Activated T-helper 1 cell treated with anti-CD3 and anti-CD28 coated beads, Interleukin-12 subunit alpha, Interleukin-12 subunit beta, Interleukin-2, Interleukin-4 antibody, amounts not matched to agents 30 ng/mL and 10 ng/mL and 1 ng/mL, durations not matched to agents 14 hours and 24 hours and 36 hours (primary cell): ENCODE measurements at places on chromosomes 12 and 14. TPM values are rescaled to one million over a fixed set of nuclear protein-coding genes. Genes with fewer than 3 reads are reported as not detected.
A peak's percentile ranks its signal among the peaks of the same experiment; 100 is the strongest.

C12orf50 gene
- total RNA-seq, result 0.07 TPM in 1 of 2 replicates, not detected in the other

GPR65 gene
- 8.0 and 8.2 TPM in 2 replicates for total RNA-seq

GUCY2C gene
- total RNA-seq, result not detected in 2 replicates

OAS3 gene
- 50.1 and 54.2 TPM in 2 replicates for total RNA-seq

GRCh38 chr12:75315518-75315917, 14.6 kb downstream of the CAPS2 start:
- peaks cover 7% of the 10 kb centered on the region for H3K27me3 ChIP-seq
- no peak overlapping the region for H3K4me3 ChIP-seq
- DNase-seq, result no peak
- H3K36me3 ChIP-seq, result no peaks in the 10 kb centered on the region
- no peaks in the 10 kb centered on the region for H3K4me1 ChIP-seq

DNA sequence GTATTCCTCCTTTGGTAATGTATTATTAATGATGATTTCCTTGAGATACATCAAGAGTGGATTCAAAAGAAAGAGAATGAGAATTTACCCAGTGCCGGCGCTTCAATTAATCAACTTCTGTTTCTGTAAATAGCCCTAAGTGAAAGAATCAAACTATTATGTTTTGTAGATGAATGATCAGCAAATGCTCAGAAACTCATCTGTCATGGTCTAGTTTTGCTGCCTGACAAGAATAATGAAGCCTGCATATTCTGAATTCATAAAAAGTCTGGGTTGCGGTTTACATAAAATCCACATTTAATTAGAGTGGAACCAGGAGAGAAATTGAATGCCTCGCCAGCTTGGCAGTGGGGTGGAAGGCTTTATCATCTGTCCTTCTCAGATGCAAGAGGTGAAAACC, 325.3 kb downstream of the GALC start:
- H3K4me1 ChIP-seq, result no peaks in the 10 kb centered on the region
- no peak overlapping the region for H3K4me3 ChIP-seq
- no peak overlapping the region for H3K27ac ChIP-seq
- no peak for DNase-seq
- H3K36me3 ChIP-seq, result no peaks in the 10 kb centered on the region
- no peaks in the 10 kb centered on the region for H3K27me3 ChIP-seq

DNA sequence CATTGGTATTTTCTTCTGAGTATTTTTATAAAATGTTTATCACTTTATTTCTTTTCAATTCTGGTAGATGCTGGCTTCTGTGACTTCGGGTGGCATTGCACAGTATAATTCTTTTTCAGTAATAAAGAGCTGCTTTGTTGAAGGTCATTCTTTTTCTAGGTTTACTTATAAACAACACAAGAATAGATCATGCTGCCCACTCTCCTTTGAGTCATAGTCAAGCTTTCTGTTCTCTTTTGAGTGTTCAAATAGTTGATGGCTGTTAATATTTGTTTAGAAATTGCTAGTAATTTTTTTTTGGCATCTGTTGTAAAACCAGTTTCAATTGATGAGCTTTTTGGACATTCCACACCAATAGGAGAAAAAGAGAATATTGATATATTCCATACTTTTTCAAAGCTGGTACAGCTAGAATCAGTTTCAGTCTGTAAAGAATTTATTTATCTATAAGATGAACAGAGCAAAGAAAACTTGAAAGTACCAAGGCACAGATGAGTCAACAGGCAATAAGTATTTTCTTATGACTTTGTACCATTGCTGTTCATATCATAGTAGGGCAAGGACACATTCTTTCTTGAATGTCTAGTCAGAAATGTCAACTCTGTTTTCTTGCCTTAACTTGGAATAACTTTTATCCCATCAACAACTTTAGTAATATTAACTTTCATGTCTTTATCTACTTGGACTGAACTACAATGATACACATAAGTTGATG, 513.0 kb upstream of the SEL1L start:
- no peaks in the 10 kb centered on the region for H3K27me3 ChIP-seq
- no peak overlapping the region for H3K4me3 ChIP-seq
- DNase-seq, result no peak
- H3K27ac ChIP-seq, result no peak overlapping the region

GRCh38 chr12:39341179-39341578, 101.7 kb downstream of the KIF21A start:
- no peak overlapping the region for H3K27ac ChIP-seq
- H3K4me1 ChIP-seq, result peaks cover 11% of the 10 kb centered on the region
- no peaks in the 10 kb centered on the region for H3K27me3 ChIP-seq
- no peak for DNase-seq

DNA sequence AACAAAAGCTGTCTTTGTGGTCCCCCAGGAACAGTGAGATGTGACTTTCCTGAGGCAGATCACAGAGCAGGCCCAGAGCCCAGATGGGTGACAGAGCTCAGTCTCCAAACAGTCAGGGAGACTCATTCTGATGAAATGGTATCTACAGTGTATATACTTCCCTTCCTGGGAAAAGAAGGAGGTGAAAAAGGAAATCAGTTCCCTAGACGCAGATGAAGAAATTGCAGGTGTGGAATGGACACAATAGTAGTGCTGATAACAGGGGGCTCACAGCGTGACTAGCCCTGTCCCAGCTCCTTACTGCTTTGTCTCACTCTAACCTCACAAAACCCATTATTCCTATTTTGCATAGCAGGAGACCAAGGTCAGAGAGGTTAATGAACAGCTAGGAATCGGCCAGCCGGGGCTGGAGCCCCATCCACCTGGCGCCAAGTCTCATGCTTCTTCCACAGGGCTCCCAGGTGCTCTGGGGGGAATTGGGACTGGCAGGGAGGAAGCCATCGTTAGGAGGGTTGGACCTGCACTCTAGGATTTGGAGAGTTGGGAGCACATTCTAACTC, 11.9 kb downstream of the KCNH3 start:
- H3K27ac ChIP-seq, result no peak overlapping the region
- DNase-seq, result no peak
- H3K36me3 ChIP-seq, result no peaks in the 10 kb centered on the region
- peaks cover 27% of the 10 kb centered on the region for H3K27me3 ChIP-seq
- H3K4me1 ChIP-seq, result no peaks in the 10 kb centered on the region

DNA sequence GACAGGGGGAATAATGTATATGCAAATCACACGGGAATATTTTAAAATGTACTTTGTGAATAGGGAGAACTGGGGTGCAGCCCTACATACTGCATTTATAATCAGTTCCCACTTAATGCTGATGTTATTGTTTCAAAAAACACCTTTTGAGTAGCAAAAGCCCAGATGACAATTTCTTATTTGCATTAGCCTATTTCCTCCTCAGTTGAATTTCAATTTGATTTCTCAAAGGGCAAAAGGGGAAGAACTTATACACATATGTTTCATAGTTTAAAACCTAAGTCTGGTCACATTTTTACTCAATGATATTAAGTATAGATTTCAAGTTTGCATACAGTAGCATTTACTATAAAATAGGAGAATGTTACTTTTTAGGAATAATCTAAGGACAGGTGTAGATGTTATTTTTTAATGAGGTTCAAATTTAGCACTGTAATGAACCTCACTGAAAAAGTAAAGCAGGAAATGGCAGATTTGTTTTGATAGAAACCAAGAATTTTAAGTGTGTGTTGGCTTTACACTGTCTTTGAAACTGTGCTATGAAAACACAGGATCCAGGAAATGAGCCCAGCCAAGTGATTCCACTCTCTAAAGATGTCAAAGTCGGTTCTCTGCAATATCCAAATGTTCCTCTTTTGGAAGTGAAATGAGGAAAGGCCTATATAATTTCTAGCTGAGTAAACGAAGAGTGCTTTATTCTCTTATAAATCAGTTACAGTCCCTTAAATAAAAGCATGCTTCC, 367.4 kb downstream of the BTG1 start:
- DNase-seq, result no peak
- peak overlapping the region; percentile 26 for H3K27ac ChIP-seq
- peaks cover 3% of the 10 kb centered on the region for H3K27me3 ChIP-seq
- H3K36me3 ChIP-seq, result no peaks in the 10 kb centered on the region
- peaks cover 17% of the 10 kb centered on the region for H3K4me1 ChIP-seq
- peak overlapping the region; percentile 59 for H3K4me3 ChIP-seq

DNA sequence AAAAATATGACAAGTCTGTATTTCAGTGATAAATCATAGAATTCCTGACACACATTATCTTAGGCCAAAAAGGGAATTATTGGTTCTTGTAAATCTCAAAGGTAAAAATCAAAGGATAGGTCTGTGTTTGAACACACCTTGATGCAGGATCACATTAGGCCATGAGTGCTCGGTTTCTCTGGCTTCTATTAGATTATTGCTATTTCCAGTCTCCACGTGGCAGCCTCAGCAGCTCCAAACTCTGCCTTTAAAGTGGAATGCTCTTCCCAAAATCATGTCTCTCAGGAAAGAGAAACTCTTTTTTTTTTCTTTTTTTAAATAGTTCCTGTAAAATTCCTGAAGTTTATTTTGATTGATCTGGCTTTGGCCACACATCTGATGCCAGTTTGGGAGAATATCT, 105.6 kb upstream of the FRMD6 start:
- peaks cover 6% of the 10 kb centered on the region for H3K27me3 ChIP-seq
- H3K4me1 ChIP-seq, result no peaks in the 10 kb centered on the region
- DNase-seq, result no peak
- H3K27ac ChIP-seq, result no peak overlapping the region

- peaks cover 80% of the 10 kb centered on the region for H3K4me1 ChIP-seq
- no peak for DNase-seq
- no peaks in the 10 kb centered on the region for H3K27me3 ChIP-seq
Measured at GRCh38 chr12:64675795-64676194, 65.5 kb downstream of the RASSF3 start.

DNA sequence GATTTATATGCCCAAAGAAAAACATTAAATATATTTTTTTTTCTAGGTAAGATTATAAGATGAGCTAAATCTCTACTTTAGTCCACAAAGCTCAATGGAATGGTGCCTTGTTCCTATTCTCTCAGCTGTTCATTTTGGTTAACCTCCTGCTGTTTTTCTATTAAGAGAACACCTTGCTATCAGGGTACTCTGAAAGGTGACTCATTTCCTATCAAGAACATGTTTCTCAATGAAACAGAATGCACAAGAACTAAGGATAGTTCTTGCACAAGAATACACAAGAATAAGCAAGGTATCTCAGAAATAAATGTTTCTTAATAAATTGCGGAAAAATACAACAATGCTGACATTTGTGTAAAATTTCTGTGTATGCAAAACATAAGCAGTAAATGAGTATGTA, 14.1 kb downstream of the ABCD2 start:
- DNase-seq, result no peak
- peaks cover 47% of the 10 kb centered on the region for H3K4me1 ChIP-seq
- H3K4me3 ChIP-seq, result no peak overlapping the region
- H3K36me3 ChIP-seq, result peaks cover 48% of the 10 kb centered on the region
- no peaks in the 10 kb centered on the region for H3K27me3 ChIP-seq
- no peak overlapping the region for H3K27ac ChIP-seq

DNA sequence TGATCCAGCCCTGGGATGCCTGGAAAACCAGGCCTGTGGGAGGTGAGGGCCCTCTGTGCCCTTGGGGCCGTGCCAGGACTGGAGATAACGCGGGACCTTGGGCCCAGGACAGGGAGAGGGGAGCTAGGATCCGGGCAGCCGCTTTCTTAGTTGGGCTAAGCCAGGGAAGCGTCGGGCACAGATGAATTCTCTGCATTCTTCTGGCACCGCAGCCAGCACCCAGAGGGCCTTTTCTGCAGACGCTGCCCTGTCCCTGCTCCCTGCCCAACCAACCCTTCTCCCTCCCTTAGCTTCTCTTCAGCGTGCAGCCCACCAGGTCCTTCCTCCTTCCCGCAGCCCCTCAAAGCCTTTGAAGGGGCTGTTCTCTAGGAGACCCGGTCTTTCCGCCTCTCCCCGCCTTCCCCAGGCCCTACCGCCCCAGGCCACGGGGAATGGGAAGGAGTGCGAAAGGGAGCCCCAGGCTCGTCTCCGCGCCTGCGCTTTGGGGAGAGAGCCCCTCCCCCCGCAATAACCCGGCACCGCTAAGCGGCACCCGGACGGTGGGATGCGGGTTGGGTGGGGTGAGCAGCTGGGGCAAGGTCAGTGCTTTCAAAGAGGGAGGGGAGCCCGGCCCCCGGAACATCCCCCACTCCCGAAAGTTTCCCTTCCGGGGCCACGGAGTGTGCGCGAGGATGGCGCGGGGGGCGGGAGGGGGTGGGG, 663 bp downstream of the NCKAP5L start:
- H3K27me3 ChIP-seq, result peaks cover 20% of the 10 kb centered on the region
- H3K36me3 ChIP-seq, result no peaks in the 10 kb centered on the region
- H3K27ac ChIP-seq, result no peak overlapping the region
- peaks cover 28% of the 10 kb centered on the region for H3K4me1 ChIP-seq
- H3K4me3 ChIP-seq, result peak overlapping the region; percentile 96
- no peak for DNase-seq

GRCh38 chr12:30485230-30485890, 210.3 kb downstream of the IPO8 start:
- no peak overlapping the region for H3K4me3 ChIP-seq
- DNase-seq, result no peak
- no peaks in the 10 kb centered on the region for H3K27me3 ChIP-seq

- peak overlapping the region; percentile 70 for H3K27ac ChIP-seq
- peak overlapping the region; percentile 49 for H3K4me3 ChIP-seq
- H3K27me3 ChIP-seq, result no peaks in the 10 kb centered on the region
- no peak for DNase-seq
Measured at GRCh38 chr14:77598366-77599070, 17.9 kb downstream of the SPTLC2 start.

DNA sequence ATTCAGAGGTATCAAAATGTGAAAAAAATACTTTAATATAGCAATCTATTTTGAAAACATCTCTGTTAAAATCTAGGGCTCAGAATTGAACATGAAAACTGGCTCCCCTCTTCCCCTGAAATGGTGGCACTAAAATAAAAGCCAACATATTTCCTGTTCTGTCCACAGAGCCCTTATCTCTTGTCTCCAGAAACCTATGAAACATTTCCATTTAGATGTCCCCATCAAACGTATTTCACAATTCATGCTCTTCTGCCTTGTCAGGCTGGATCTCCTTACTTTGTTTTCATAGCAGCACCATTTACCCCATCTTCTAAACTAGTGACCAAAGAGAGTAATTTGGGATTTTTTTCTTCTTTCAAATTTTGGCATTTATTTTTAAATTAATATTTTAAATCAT, 42.4 kb downstream of the PDE3A start:
- no peak overlapping the region for H3K4me3 ChIP-seq
- no peaks in the 10 kb centered on the region for H3K36me3 ChIP-seq
- no peak overlapping the region for H3K27ac ChIP-seq
- no peak for DNase-seq
- peaks cover 2% of the 10 kb centered on the region for H3K27me3 ChIP-seq

DNA sequence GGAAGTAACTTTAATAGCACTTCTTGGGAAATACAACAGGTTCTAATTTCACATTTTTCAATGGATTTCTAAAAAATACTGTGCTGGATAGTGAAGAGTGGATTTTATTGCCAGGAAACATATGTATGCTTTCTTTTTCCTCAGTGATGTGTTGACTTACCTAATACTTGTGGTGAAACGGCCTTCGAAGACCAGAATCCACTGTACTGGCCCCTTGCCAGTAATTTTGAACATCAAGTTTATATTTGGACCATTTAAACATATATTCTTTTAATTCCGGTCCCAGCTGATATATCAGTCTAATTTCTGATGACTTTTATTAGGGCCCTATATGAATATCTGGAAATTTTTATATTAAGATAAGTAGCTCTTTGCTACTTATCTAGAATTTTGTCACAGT, 1.8 kb downstream of the MSRB3 start:
- DNase-seq, result no peak
- H3K36me3 ChIP-seq, result no peaks in the 10 kb centered on the region
- H3K4me1 ChIP-seq, result no peaks in the 10 kb centered on the region
- H3K27ac ChIP-seq, result no peak overlapping the region
- H3K27me3 ChIP-seq, result peaks cover 51% of the 10 kb centered on the region
